Keratinocyte (primary cell): ENCODE measurements at places on chromosomes 4 and X. TPM values are rescaled to one million over a fixed set of nuclear protein-coding genes. Genes with fewer than 3 reads are reported as not detected.

LEF1 gene
- 1.1 to 1.5 TPM (median 1.5 TPM) in 3 replicates for polyA plus RNA-seq

SATL1 gene
- 0.18 to 0.52 TPM (median 0.30 TPM) in 3 replicates for polyA plus RNA-seq

NFXL1 gene
- 12.3 to 16.5 TPM (median 12.5 TPM) in 3 replicates for polyA plus RNA-seq

DNA sequence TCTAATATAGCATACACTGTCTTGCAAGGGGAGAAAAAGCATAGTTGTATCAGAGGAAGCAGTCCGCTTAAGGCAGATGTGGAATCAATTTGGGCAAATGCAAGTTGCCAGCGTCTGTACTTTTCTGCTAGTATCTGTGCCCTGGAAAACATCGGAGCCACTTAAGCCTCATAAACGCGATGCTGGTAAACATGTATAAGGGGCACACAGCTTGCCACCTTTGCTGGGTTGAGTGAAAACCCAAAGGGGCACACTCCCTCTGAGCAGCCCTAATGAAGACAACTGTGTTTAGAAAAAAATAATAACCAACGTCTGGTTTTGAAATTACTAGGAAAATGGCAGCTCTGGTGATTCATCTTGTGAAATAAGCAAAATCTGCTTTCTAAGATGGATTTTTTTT is 24.3 kb downstream of the SMIM20 start:
- DNase-seq, result no peak

DNA sequence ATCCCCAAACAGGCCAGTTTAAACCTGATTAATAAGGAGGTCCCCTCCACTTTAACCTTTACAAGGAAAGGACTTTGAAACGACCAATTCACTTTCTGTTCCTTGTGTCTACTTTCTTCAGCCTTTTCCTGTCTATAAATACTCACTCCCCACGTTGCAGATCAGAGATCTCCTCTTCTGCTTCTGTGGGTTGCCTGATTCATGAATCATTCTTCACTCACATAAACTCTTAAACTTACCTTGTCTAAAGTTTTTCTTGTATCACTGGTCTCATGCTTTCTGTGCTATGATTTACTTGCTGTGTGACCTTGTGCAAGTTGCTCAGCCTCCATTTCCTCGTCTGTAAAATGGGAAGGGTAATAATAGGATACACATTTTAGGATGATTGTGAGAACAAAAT is 236.1 kb downstream of the QDPR start:
- DNase-seq, result no peak

GRCh38 chr4:151553874-151554273 is 144.9 kb downstream of the FHIP1A start:
- no peak for DNase-seq

- no peak for DNase-seq
These were observed 73.1 kb downstream of the PHEX start for GRCh38 chrX:22105231-22105630.

DNA sequence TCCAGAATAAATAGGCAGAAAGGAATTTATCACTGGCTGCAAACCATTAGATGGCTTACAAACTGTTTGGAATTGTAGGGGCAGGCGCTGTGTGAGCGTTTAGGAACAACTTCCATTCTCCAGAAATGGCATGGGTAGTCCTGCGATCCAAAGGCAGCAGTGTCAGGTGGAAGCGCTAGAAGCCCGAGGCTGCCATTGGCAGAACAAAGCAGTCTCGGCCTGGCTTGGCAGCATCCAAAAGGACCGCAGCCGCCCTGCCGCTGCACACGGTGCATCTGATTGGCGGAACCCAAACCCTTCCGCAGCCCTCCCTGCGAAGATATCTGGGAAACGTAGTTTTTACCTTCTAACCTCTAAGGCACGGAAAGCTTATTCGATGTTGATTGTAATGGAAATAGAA is 23.6 kb upstream of the YTHDC1 start:
- DNase-seq, result no peak

DNA sequence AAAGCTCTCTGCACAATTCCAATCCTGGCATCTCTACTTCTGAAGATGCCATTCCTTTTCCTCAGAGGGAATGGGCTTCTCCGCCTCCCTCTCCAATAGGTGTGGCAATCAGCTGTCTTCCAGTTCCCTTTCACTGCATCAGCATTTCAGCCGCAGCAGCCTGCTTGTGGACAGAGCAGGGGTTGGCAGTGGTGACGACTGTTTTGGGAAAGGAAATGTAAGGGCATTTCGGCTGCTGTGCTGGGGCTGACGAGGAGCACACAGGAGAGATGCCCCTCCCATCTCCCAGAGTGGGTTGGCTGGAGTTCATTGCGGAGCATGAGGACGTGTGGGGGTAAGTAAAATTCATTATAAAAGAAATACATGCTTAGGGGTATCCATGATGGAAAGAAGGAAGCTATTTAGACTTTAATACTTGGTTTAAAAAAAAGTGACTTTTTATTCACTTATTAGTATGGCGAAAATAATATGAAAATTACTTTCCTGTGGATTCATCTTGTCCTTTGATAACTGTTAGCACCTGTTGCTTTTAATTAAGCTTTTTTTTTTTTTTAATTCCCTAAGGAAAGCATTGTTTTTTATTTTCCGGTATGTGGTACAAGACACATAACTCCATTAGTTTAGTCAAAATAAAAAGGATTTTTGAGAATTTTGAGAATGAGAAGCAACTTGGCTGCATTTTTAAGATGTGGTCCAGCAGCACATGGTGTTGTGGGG is at the start of gene LIMCH1:
LIMCH1 (plus strand) TSS at position 141 of the 717 bp plus-strand sequence. CDS start 67,839 bp downstream, outside the sequence.
- DNase-seq, result no peak

DNA sequence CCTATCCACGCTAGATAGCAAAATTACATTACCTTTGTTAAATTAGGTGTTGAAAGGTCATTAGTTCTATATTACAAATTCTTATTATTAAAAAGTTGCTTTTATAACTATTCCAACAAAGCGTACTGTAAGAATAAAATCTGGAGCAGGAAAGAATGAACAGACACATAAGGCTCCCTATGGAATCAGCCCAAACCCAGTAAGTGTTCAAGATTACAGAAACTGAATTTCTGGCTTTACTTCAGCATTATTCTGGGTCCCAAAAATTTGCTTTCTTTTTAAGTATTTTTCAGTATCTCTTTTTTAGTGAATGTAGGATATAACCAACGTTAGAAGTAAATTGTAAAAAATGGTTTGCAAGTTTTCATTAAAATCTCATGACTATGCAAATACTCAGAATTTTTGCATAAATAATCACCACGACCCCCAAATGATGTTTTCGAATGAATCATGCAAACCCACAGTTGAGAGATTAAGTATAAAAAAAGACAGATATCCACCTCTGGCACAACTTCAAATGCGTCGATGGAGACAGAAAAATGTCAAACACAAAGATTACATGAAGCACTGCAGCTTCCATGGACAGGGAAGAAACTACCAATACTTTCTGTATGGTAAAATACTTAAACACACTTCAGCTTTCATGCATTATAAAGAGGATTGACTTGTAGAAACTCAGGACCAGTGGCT is 238.5 kb downstream of the RASL11B start:
- DNase-seq, result no peak
